ENCODE measurements at places on chromosomes 2 and 18.

DNA sequence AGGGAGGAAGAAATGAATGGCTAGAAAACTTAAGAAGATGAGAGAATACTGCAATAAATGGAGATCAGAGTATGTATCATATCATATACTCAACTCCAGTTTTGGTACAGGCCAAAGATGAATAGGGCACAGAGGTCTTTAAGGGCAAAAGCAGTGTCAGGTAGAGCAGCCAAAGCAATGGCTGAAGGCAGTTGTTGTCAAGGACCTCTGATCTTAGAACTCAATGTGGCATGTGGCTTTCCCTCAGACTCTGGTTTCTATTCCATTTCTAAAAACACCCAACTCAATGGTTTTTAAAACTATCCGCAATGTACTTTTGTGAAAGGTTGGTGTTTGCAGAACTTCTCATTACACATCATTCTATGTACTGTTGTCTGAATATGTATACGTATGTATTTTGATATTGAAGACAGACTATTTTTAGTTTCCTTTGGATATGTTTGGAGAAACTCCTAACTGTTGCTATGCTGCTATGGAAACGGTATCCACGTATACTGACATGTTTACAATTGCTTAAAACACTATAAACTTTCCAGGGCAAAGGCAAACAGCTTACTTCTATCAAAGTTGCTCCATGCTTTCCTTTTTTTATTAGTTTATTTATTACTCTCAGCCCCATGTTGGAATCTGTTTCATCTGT lies 58.1 kb upstream of the PELI1 start:
- DNase-seq = no peak

DNA sequence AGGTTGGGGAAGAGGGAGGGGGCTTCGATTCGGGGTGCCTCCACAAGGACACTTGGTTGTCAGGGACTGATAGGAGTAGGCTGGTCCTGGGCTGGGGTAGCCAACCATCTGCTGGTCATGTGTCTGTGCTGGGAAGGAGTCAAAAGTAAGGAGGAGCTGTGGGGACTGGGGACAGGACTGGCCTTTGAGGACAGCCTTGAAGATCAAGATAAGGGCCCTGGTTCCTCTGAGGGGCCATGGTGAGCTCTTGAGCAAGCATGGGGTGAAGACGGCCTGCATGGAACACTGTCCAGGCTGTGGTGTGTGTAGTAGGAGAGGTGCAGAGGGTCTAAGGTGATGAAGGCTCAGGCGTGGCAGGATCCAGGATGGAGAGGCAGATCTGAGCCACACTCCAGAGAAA lies 1.7 kb downstream of the CYP27A1 start:
- DNase-seq = no peak

GRCh38 chr2:196256585-196256984 lies 85.2 kb upstream of the STK17B start:
- no peak for DNase-seq

- no peak for DNase-seq
Measured at GRCh38 chr18:78144669-78145068, 834.9 kb upstream of the SALL3 start.

DNA sequence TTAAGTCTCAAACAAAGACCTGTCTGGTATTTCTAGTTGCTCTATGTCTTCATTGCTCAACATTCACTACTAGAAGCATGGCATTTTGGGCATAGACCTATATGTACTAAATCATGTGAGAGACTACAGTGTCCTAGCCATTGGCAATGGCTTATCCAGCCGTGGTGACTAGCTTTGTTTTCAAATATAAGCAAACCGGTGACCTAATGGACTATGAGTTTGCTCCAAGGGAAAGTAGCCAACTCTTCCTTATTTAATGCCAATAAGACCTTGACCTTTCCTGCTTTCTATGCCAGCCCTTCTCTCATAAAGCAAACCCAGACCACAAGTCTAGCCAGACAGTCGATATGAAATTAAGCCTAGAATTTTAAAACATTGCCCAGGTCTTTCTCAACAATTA lies 113.7 kb upstream of the CREB1 start:
- no peak for DNase-seq

GRCh38 chr2:584863-585823 lies 92.1 kb downstream of the TMEM18 start:
- no peak for DNase-seq

- DNase-seq = no peak
Measured at GRCh38 chr2:110103061-110103961, 12.3 kb downstream of the MALL start.

Measured in thoracic aorta (tissue), 2 donors.